Psoas muscle (tissue), 8 donors: ENCODE measurements at places on chromosomes 7 and 10.

DNA sequence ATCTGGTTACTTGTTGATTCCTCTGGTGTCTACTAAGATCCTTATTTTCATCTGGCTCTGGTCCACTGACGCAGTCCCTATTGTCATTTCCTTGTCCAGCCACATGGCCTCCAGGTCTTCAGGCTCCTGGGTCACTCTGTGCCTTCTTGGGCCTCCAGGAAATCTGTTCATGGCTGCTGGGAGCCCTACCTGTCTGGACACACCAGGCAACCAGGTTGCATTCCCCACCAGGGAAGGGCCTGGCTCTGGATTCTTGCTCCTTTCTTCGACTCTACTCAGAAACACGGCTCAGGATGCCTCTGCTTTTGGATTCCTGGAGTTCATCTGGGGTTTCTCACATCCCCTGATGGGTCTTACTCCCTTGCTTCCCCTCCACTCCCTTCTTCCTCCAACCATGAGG, 8.0 kb upstream of the PPIF start:
- no peak for DNase-seq

- DNase-seq, result no peak
Measured at GRCh38 chr10:63666836-63667383, 145.7 kb downstream of the REEP3 start.

DNA sequence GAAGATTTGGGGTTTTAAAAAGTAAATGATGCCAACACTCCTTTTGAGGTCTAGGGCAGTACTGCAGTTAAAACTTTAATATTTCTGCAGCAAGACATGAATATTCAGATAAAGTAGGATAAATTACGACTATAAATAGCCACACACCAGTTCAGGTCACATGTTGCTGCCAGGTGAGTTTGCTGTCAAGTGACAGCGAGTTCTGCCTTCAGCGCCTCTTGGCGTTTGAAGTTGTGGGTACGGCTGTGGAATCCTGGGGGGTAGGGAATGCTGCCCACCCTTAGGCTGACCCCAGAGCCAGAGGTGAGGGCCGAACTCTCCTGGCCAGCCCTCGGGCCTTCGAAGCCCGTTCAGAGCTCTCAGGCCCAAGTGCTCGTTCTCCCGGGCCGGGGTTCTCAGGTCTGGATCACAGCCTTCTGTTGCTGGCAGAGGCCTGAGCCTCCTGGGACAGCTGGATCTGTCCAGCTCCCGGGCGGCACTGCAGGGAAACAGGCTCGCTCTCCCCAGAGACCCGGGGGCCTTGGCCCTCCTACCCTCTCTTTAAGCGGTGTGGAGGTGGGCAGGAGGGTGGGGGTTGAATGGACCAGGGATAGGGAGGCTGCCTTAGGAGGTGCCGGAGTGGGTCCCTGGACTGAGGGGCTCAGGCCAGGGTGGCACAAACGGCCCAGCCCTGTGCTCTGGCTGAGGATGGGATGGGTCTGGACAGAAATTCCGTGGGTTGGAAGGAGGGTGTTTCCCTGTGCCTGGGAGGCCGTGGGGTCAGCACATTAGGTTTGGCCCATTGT, 5.4 kb downstream of the BRI3 start:
- DNase-seq, result peak; percentile 33

GRCh38 chr7:1569833-1570632, at the start of gene PSMG3:
PSMG3 (minus strand) TSS chr7:1570032; CDS start chr7:1569339, 693 bp downstream.
- peak; percentile 95 for DNase-seq

- DNase-seq, result no peak
Measured at GRCh38 chr7:78355834-78356233, 557.3 kb downstream of the PHTF2 start.

DNA sequence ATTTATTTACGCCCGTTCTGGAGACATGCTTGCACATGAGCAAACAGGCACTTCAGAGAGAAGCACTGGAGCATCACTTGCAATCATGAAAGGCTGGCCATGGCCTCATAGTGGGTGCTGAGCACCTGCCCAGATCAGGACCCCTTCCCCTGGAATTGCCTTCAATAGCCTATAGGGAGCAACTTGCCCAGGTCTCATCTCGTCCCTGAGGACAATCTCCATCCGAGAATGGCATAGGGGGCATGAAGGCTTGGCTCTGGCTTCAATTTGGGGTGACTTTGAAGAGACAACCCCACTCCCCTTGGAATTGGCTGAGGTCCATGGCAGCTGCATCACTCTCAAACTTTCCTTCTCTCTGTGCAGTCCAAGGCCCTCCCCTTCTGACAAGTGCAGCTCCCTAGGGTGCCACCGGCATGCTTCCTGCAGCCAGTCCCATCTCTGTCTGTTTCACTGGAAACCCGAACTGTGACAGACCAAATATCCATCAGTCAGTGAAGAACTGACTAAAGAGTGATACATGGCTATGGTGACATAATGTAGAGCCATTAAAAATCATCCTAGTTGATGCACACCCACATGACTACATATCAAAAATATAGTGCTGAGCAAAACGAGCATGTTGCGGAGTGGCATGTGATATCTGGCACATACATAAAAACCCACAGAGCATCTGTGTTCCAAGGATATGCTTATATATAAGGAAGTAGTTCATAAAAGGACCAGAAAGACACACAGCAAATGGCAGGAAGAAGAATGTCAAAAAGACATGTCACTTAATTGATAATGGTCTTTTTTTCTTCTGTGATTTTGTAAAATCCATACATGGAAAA, 12.4 kb downstream of the GDF2 start:
- DNase-seq, result peak; percentile 8

- DNase-seq, result no peak
Measured at GRCh38 chr7:47978790-47979144, 648 bp downstream of the HUS1 start.

- no peak for DNase-seq
Measured at GRCh38 chr10:15335508-15335907, 35.6 kb downstream of the FAM171A1 start.

GRCh38 chr10:61271127-61271780, 181.9 kb downstream of the TMEM26 start:
- DNase-seq, result no peak

GRCh38 chr10:122233857-122234348, 37.2 kb upstream of the BTBD16 start:
- DNase-seq, result peak; percentile 86

DNA sequence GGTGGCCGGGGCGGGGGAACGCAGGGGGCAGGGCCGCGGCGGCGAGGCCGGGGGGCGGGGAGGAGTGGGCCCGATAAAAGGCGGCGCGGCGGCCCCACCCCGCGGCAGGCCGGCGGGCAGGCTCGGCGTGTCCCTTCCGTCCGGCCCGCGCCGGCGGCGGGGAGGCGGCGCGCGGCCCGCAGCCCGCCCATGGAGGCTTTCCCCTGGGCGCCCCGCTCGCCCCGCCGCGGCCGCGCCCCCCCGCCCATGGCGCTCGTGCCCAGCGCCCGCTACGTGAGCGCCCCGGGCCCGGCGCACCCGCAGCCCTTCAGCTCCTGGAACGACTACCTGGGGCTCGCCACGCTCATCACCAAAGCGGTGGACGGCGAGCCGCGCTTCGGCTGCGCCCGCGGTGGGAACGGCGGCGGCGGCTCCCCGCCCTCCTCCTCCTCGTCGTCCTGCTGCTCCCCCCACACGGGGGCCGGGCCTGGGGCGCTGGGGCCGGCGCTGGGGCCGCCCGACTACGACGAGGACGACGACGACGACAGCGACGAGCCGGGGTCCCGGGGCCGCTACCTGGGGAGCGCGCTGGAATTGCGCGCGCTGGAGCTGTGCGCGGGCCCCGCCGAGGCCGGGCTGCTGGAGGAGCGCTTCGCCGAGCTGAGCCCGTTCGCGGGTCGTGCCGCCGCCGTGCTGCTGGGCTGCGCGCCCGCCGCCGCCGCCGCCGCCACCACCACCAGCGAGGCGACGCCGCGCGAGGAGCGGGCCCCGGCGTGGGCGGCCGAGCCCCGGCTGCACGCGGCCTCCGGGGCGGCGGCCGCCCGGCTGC, at the start of gene NANOS1:
TSS of gene NANOS1 (plus strand) at position 102 of the 808 bp plus-strand sequence. CDS start at position 190, 88 bp downstream.
- no peak for DNase-seq

GRCh38 chr7:128068785-128069184, 37.5 kb upstream of the LRRC4 start:
- DNase-seq, result no peak

DNA sequence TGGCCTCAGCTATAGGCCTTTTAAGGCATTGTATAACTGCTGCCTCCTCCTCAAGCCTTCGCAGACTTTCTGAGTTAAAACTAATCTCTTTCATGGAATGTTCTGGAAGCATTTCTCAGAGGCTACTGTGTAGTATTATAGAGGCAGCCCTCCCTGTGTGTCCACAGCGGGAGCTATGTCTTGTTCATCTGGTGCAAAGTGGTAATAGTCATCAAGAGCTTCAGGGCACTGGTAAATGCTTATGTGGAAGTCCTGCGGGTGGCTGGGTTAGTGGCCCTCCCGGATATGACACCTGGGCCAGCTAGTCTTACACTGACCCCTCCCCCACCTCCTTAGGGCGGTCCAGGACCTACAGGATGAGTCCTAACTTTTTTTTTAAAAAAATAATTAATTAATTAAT, 2.2 kb upstream of the ABHD11 start:
- no peak for DNase-seq

DNA sequence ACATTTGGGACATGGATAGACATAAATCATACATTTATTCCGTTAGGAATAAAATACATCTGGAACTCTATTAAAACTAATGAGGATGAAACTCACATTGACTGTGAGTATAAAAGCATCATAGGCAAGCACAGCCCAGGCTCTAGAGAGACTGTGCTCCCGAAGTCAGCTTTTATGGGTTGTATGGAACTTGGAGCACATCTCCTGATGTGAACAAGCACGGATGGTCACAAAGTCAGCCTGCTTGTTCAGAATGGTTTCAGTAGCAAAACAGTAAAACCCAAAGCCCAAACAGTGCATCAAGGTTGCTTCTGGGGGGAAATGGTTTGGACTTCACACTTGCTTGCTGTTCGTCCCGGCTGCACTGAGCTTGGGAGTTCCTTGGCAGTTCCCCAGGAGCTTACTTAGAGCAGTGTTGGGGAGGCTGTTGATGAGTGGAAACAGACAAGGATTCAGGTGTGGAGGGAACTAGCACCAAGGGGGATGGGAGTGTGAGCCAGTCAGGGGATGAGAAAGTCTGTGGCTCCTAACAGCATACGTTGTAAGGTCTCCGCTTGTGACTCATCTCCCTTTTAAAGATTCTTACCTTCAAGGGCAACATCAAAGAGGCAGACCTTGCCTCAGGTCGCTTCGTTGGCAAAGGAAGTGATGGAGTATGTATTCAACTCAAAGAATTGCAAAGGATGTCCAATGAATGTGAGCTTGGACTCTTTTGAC, 19.7 kb upstream of the ITGA8 start:
- DNase-seq, result no peak

DNA sequence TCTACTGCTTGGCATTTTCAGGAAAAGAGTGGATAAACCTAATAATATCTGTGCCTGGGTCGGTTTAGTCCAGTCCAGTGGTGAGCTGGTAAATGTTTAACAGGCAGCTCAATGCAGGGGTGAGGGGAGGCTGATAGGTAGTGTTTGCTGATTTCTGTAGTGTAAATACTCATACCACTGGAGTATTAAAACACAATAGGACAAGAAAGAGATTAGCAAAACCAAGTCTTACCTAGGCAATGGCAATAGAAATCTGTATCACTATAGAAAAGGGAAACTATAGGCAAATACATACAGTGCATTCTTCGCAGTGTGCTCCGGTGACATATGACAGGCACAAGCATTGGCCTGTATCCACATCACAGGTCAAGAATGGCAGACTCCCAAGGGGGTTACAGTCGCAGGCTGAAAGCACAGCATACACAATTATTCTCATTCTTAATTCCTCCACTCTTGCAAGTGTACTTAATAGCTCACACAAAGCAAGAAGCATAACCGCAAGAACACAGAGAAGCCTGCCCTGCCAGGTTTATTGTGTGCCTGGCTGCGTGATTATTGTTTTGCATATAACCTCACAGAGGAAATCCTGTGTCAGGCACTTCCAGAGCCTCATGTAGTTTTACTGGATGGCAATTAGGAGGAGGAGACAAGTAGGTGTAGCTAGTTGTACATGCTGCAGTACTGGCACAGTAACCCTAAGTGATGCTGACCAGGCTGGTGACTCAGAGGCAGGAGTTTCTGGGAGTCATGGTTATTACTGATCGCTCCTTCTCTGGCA, 35.0 kb downstream of the LAMB4 start:
- no peak for DNase-seq
